Airway epithelial cell (primary cell): ENCODE measurements at places on chromosomes 4 and X. TPM values are rescaled to one million over a fixed set of nuclear protein-coding genes. Genes with fewer than 3 reads are reported as not detected.

FNIP2 gene
- 5.6 and 10.0 TPM in 2 replicates for total RNA-seq

ELOVL6 gene
- 20.7 and 26.1 TPM in 2 replicates for total RNA-seq

CSAG2 gene
- total RNA-seq: not detected in 2 replicates

COX18 gene
- total RNA-seq: 23.8 and 24.3 TPM in 2 replicates

MAPK10 gene
- 5.5 and 6.5 TPM in 2 replicates for total RNA-seq

ADH7 gene
- total RNA-seq: 13.6 and 14.7 TPM in 2 replicates

BMX gene
- total RNA-seq: 0.07 TPM in 1 of 2 replicates, not detected in the other

LGI2 gene
- total RNA-seq: not detected in 2 replicates

GABRB1 gene
- total RNA-seq: not detected in 2 replicates

MAGEB10 gene
- not detected in 2 replicates for total RNA-seq

LIAS gene
- total RNA-seq: 11.0 and 12.3 TPM in 2 replicates

ZFYVE28 gene
- total RNA-seq: 0.19 and 1.3 TPM in 2 replicates

RTL3 gene
- total RNA-seq: not detected in 2 replicates

H2BW2 gene
- total RNA-seq: not detected in 2 replicates

NPNT gene
- 5.2 and 7.1 TPM in 2 replicates for total RNA-seq

SEC24D gene
- 23.8 and 36.5 TPM in 2 replicates for total RNA-seq

AFM gene
- total RNA-seq: not detected in 2 replicates

NDST4 gene
- not detected in 2 replicates for total RNA-seq

TENM3 gene
- 7.7 and 10.6 TPM in 2 replicates for total RNA-seq

MTNR1A gene
- 0.21 TPM in 1 of 2 replicates, not detected in the other for total RNA-seq

AMOT gene
- under 0.01 and 0.07 TPM in 2 replicates for total RNA-seq

PIGA gene
- 10.7 and 12.4 TPM in 2 replicates for total RNA-seq

CFAP99 gene
- not detected in 2 replicates for total RNA-seq

CASK gene
- 15.0 and 20.5 TPM in 2 replicates for total RNA-seq

PLXNB3 gene
- total RNA-seq: 7.3 and 9.0 TPM in 2 replicates

PDCL2 gene
- total RNA-seq: not detected in 2 replicates

TMEM35A gene
- total RNA-seq: 0.51 and 0.56 TPM in 2 replicates

FGF5 gene
- total RNA-seq: 0.19 and 1.1 TPM in 2 replicates

TMEM31 gene
- total RNA-seq: not detected in 2 replicates

PABPC1L2A gene
- not detected in 2 replicates for total RNA-seq

MSX1 gene
- 0.14 TPM in 1 of 2 replicates, not detected in the other for total RNA-seq

CXorf66 gene
- total RNA-seq: not detected in 2 replicates

STPG2 gene
- total RNA-seq: not detected in 2 replicates

AMTN gene
- total RNA-seq: 0.21 TPM in 1 of 2 replicates, not detected in the other

P2RY4 gene
- 0.21 TPM in 1 of 2 replicates, not detected in the other for total RNA-seq

ZNF141 gene
- total RNA-seq: 3.9 and 4.5 TPM in 2 replicates

DDIT4L gene
- 0.07 and 0.14 TPM in 2 replicates for total RNA-seq

MAGED4 gene
- 3.1 and 6.6 TPM in 2 replicates for total RNA-seq

SASH3 gene
- not detected in 2 replicates for total RNA-seq

ETDB gene
- not detected in 2 replicates for total RNA-seq

ZCCHC12 gene
- total RNA-seq: not detected in 2 replicates

GAGE12F gene
- total RNA-seq: not detected in 2 replicates

BEX1 gene
- 1.9 TPM in 1 of 2 replicates, not detected in the other for total RNA-seq
